ENCODE measurements at places on chromosomes 13 and 19. TPM values are rescaled to one million over a fixed set of nuclear protein-coding genes. Genes with fewer than 3 reads are reported as not detected.

GRCh38 chr13:106484537-106485193, 50.8 kb downstream of the EFNB2 start:
- no peak for DNase-seq

GRCh38 chr13:103573446-103573845, 507.2 kb upstream of the SLC10A2 start:
- no peak for DNase-seq

DNA sequence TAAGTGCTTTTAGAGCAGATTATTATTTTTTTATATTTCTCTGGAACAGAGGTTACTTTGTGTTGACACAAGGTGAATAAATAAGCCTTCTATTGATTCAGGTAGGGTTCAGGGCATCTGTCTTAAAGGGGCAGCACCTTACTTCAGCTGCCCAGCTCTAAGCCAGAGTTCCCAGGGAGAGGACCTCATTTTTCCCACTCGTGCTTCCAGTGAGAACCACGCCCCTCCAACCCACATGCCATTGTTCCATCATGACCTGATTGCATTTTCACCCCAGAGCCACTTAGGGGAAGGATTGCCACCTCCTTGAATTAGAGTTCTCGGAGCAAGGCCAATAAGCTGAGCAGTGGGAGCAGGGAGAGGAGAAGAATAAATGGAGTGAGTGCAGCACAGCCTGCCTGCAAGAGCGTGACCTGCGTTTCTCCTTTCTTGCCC, 104.3 kb upstream of the FRY start:
- no peak for DNase-seq

DNA sequence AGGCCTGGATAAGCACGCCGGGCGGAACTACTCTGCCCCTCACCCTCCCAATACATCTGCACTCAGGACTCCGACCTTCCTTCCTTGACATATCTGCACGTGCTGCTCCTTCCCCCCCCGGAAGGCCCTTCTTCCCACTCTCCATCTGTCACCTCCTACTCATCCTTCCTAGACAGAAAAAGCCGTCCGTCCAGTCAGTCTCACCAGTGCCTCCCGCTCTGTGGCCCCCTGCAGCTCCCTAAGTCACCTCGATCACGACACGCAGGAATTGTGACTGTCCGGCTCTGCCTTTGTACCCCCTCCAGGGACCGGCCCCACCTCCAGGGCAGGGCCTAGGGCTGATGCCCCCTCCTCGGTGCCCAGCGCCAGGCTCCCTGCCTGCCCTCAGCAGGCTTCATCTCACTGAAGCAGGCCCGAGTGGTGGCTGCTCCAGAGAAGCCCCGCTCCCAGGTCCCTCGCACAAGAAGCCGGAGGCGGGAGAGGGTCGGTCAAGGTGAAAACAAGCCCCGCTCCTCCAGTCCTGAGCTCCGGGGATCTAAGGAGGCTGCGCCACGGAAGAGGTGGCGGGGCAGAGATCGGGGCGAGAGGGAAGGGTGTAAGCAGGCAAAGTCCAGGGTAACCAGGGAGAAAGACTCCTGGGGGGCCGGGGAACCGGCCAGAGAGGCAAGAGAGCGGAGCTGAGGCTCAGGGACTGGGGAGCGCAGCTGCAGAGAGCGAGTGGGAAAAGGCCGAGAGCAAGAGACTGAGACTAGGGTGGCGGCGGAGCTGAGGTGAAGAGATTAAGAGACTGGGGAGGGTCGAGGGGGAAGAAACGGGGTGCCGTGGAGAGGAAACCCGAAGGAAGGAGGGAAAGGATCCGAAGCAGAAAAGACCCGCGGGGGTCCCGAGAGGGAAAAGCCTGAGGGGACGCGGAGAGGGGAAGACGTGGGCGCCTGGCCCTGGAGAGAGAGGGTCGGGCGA, 1.1 kb downstream of the PPP6R1 start:
- peak; percentile 52 for DNase-seq

The UPK1A gene
- total RNA-seq, result not detected

The GALP gene
- not detected for total RNA-seq

The FAM216B gene
- total RNA-seq, result not detected

All from psoas muscle (tissue), 8 donors.